ENCODE measurements at places on chromosomes 11 and 22. TPM values are rescaled to one million over a fixed set of nuclear protein-coding genes. Genes with fewer than 3 reads are reported as not detected.

GRCh38 chr11:61295596-61295926 lies 445 bp upstream of the VWCE start:
- no peak for DNase-seq

- no peak for DNase-seq
Observed at GRCh38 chr11:12502046-12502445, 124.7 kb downstream of the PARVA start.

- no peak for DNase-seq
Observed at GRCh38 chr11:17599460-17599925, 52.4 kb downstream of the OTOG start.

DNA sequence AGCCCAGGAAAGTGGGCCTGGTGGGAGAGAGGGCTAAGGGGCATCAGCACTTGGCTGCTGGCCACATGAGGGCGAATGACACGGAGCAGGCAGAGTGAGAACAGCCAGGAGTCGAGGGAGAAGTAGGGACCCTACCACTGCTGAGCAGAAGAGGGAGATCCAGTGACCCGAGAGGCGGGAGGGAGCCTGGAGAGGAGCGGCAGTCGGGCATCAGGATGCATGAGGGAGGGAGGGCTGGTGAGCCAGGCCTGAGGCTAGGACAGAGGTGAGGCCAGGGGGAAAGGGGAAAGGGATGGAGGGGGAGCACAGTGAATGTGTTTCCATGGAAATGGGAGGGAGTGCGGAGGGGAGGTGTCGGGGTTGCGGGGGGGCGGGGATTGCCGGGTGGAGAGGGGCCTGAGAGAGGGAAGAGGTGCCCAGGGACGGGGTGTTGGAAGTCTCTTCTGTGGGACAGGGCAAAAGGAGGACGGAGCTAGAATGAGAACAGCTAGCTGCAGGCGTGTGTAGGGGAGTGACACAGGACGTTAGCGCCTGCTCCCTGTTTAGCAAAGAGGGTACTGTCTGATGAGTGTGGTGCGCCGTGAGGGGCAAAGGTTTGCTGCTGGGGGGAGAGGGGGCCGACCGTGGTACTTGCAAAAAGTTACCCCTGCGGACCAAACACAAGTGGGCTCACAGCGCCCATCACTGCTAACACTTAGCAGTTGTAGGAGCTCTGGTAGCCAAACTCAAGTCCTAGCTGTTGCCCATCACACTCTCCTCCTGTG lies 37.1 kb upstream of the WNT11 start:
- no peak for DNase-seq

GRCh38 chr11:121538054-121538453 lies 85.3 kb upstream of the SORL1-AS1 start:
- no peak for DNase-seq

- DNase-seq = no peak
Observed at GRCh38 chr11:2342981-2343380, 34.1 kb upstream of the CD81 start.

GRCh38 chr11:35588627-35589026 lies 29.6 kb upstream of the FJX1 start:
- DNase-seq = no peak

GRCh38 chr11:88329563-88330250 lies 7.8 kb downstream of the CTSC start:
- no peak for DNase-seq

PLCB3 gene
- total RNA-seq = 92.2 TPM

RTN3 gene
- 124 TPM for total RNA-seq

SPINDOC gene
- total RNA-seq = 6.4 TPM

TMPRSS5 gene
- 0.73 TPM for total RNA-seq

All from left colon (tissue), 2 donors.